ENCODE measurements at places on chromosomes 3 and 15.

DNA sequence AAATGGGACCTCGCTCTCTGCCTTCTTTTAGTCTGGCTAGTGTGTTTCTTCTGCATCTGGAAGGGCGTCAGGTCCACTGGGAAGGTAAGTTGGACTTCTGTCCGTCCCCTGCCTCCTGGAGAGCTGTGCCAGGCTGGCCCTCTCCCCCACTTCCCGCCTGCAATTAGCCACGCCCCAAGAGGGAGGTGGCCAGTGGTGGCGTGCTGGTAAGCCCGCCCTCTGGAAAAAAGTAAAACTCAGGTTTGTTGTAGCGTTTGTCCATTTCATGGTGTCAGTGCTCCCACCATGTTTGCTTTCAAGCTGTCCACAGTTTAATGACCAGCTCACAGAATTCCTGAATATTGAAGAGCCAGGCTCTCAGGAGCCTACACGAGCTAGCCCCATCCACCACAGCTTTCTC is 55.6 kb downstream of the SLC6A6 start:
- DNase-seq, result no peak

- no peak for DNase-seq
Measured at GRCh38 chr3:42898896-42899675, 6.9 kb upstream of the ZNF662 start.

GRCh38 chr3:111668888-111669488 is 73.8 kb upstream of the ZBED2 start:
- DNase-seq, result no peak

- no peak for DNase-seq
Measured at GRCh38 chr3:3589715-3590130, 209.5 kb upstream of the LRRN1 start.

DNA sequence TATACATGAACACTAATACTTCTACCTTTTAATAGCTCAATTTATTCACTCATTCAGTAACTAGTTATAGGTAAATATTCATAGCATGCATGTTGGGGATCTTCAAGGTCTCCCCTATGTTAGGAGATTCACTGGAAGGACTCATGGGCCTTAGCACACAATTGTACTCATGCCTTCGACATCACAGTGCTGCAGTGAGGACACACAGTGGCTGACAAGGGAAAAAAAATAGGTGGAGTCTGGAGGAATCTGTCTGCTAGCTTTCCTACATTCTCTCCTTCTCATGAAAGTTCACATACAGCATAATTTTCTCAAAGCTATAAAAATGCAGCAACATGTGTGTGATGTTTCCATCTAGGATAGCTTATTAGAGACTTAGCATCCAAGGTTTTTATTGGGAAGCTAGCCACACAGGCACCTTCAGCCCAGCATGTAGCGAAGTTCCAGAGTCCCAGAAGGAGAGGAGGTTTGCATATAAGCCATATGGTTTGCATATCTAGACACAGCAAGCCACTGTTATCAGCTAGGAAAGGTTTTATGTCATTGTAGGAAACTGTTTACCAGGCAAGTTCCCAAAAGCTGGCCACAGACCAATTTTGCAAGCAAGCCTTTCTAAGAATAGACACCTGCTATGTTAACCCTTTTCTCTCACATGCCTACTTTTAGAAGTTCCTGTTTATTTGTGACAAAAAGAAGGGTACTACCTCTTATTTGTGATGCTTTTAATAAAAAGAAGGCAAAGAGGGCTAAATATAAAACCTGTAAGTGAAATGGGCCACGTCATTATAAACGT is 46.4 kb downstream of the MORC1 start:
- no peak for DNase-seq

- DNase-seq, result no peak
Measured at GRCh38 chr3:149235599-149236424, 14.2 kb upstream of the CP start.

GRCh38 chr3:40317061-40317855 is 7.8 kb downstream of the EIF1B start:
- no peak for DNase-seq

DNA sequence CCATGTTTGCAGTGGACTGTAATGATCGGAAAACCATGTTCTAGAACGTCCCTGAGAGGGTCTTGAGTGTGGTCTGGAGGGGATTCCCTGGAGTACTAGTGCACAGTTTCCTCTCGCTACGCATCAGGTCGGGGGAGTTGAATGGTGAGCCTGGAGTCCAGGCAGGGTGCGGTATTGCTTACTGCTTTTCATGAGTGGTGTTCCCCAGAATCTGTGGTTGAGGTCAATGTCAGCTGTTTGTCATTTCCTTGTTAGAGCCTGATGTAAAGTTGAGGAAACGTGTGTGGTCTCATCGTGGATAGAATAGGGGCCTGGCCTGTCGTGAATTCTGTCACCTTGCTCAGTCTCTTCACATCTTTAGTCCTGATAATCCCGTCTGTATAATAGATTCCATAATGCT is 328.2 kb upstream of the LRRFIP2 start:
- DNase-seq, result no peak

DNA sequence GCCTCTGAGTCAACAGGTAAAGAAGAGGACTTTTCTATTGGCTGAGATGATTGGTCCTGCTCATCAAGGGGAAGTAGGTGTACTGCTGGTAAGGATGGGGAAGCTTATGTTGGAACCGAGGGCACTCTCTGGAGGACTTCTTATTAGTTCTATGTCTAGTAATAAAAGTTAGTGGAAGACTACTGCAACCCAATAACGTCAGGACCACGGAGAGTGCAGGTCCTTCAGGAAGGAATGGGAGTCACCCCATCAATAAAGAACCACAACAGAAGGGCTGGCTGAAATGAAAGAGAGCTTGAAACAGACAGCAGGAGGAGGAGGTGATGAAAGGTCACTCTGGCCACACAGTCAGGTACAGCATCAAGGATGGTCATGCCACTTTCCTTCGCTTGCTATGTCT is 68.8 kb upstream of the PRR23E start:
- no peak for DNase-seq

DNA sequence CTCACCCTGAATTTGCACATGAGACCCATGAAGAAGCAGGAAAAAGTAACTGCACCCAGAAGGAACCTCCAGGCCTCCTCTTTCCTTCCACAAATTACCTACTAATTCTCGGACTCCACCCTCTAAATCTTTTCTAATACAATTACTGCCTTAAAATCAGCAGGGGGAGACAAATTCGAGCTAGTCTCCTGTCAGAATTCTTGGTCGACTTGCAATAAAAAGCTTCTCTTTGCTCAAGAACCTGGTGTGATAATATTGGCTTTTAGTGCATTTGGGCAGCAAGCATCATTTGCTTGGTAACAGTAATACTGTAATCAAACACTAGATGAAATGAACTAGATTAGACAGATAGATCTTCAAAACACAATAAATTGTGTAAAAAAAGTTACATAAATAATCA is 281.9 kb downstream of the RAP2B start:
- DNase-seq, result no peak

- DNase-seq, result no peak
Measured at GRCh38 chr15:69793431-69793780, 304.3 kb downstream of the TLE3 start.

DNA sequence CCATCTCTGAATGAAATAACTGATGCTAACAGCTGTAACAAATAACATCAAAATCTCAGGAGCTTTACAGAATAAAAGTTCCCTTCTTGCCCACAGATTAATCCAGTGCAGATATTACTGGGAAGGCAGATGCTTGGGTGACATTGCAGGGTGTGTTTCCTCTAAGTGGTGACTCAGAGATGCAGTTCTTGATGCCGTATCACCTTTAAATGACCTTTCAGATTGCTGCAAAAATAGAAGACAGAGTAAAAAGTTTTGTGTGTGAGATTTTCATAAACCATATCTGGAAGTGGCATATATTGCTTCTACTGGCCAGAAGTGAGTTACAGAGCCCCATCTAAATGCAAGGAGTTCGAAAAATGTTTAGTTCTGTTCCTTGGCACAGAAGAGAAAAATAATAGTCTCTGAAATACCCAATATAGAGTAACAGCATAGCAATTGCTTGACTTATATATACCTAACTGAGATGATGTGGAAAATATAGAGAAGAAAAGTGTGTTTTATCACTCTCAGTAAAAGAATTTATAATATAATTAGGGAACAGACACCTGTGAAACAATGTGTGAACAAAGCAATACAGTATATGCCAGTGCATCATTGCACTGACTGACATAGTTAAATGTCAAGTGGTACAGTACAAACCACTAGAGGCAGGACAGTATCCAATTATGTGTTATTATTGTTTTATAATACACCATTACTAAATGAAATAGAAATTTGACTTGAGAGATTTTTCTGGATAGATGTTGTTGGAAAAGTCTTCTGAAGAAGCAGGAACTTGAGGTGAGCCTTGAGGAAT is 430.7 kb upstream of the CBLB start:
- no peak for DNase-seq

GRCh38 chr15:58311556-58311955 is 120.2 kb upstream of the LIPC start:
- DNase-seq, result no peak

DNA sequence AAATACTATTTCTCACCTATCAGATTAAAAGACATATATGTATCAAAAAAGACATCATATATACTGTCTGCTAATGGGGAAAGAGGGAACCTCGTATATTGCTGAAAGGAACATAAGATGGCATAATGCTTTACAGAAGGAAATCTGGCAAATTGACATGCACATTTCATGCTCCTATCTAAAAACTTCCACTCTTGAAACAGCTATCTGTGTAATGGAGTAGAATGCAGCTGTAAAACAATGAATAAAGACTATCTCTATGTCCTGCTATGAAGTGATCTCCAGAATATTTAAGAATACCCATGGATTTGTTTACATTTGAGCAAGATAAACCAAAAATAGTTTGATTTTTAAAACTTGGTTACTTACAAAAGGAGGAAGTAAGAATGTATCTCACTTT is 107.4 kb downstream of the TBL1XR1 start:
- no peak for DNase-seq

DNA sequence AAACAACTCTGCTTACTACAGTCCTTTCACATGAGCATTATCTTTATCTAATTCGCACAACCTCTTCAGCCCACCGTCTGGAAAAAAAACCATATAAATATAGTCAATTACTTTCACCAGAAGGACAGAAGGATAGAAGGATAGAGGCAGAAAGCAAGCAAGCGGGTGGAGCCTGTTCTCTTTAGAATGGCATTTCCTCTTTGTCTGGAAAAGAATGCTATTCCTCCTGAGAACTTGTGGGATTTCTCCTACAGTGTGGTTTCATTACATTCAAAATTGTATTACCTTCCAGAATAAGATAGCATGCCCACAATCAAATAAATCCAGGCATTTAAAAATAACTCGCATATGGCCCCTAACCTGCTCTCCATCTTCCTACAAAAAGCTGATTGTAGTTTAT is 23.1 kb downstream of the SLC30A4 start:
- DNase-seq, result no peak

DNA sequence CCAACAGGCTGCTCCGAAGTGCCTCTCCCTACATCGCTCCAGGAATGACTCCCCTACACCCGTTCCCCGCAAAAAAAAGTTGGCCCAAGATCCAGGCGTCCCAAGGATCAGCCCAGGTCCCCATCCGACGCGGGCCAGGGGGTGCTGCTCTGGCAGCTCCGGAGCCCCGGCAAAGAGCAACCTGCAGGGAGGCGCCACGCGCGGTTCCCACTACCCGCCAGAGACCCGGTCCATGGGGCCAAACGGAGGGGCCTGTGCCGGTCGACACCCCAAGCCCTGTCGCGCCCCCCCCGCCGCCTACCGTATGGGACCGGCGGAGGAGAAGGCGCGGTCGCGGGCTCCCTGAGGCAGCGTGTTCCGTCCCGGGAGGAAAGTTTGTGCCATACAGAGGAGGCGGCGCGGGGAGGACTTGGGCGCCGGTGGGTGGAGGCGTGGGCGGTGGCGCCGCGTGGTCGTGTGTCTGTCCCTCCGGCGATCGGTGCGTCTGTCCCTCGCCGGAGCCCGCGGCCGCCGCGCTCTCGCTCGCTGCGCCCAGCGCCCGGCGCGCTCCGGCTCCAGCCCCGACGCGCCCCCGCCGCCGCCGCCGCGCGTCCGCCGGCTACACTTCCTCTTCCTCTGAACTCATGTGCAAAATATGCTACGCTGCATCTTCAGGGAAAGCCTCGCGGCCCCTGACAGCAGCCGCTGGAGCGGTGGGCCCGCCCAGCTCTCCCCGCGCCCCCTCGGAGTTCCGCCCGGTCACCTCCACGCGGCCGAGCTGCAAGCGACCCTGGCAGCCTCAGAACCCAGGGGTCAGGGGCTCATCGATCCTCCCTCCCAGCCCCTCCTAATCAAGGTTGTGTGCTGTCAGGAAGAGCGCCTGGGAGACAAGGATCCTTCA is at the start of gene RFTN1:
RFTN1 (minus strand) TSS at position 559 of the 880 bp plus-strand sequence. CDS start 19,830 bp downstream, outside the sequence.
- no peak for DNase-seq
